Cortex of kidney (tissue), 1 donor: ENCODE measurements at places on chromosomes 7 and 10.

DNA sequence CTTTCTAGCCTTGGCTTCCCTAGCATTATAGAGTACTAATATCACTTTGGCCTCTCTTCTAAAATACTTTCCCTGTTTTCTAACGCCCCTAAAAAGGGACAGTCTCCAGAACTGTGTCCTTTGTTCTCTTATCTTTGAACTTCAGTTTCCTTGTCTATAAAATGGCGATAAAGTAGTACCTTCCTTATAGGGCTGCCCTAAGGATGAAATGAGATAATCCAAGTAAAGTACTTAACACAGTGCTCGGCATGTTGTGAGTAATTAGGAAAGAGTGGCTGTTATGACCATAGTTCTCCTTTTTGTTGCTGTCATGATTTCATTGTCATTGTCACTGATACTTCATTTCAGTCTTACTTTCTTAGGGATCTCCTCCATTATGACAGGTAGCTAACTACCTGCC, 114.7 kb downstream of the EXOC4 start:
- no peak for DNase-seq

GRCh38 chr7:94975336-94975735, 67.9 kb downstream of the PPP1R9A start:
- no peak for DNase-seq

DNA sequence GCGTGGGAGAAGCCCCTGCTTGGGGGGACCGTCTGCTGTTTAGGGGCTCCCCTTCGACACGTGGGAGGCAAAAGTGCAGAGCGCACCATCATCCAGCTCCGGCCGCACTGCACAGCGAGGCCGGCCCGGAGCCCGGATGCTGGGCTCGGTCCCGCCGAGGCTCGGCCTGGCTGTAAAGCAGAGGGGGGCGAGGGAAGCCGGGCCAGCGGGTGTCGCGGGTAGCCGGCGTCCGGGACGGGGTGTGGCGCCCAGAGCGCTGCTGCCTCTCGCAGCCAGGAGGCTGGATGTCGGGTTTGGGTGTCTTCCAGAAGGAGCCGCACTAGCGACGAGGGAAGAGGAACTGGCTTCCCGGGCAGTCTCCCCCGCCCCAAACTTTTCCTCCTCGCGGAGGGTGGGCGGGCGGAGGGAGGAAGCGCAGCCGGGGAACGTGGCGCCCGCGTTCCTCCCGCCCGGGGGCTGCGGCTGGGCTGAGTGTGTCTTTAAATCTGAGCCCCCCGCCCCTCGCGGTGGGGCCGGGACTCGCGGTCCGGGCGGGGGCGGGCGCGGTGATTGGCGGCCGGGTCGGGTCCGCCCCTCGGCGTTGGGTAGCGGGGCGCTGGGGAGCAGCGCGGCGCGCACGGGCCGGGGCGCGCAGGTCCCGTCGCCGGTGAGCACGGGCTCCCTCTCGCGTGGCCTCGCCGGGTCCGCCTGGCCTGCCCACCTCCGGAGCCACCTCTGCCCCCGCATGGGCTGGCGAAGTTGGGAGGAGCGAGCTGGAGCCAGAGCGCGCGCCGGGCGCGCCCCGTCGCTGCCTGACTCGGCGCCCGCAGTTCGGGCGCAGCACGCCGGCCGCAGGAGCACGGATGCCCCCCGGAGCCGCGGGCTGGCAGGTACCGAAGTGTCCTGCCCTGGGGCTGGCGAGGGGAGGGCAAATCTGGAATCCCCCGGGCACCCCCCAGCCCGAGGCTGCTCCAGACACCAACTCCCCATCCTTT, at the start of gene PALD1:
Gene PALD1 (plus strand): TSS at position 577 of the 974 bp plus-strand sequence. CDS start 47,185 bp downstream, outside the sequence.
- no peak for DNase-seq

DNA sequence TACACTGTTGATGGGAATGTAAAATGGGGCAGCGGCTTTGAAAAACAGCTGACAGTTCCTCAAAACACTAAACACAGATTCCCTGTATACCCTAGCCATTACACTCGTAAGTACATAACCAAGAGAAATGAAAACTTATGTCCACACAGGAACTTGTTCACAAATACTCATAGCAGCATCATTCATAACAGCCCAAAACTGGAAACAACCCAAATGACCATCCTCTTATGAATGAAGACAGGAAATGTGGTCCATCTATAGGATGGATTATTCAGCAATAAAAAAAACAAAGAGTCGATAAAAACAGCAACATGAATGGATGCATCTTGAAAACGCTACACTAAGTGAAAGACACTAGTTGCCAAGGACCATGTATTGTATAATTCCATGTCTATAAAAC, 23.7 kb downstream of the NMT2 start:
- no peak for DNase-seq

- no peak for DNase-seq
Measured at GRCh38 chr10:72407471-72407870, 52.8 kb upstream of the DNAJB12 start.

- DNase-seq: no peak
Measured at GRCh38 chr10:79081353-79082034, 12.7 kb downstream of the ZMIZ1 start.

GRCh38 chr7:85039196-85039923, 147.5 kb downstream of the SEMA3D start:
- no peak for DNase-seq

DNA sequence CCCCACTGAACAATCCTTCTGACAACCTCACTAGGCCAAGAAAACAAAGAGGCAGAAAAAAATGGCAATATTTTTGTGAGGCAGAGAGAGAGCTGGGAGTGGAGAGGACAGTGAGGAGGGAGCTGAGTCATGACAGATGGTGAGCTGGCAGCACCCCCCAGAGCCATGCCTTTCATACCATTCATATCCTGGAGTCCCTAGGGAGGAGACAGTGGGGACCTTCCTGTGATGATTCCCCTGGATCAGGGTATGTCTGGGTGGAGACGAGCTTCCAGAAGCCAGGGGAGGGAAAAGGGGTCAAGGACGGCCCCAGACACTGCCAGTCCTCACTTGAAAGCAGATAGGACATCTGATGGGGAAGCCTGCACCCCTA, 160.5 kb downstream of the ADAM12 start:
- no peak for DNase-seq

DNA sequence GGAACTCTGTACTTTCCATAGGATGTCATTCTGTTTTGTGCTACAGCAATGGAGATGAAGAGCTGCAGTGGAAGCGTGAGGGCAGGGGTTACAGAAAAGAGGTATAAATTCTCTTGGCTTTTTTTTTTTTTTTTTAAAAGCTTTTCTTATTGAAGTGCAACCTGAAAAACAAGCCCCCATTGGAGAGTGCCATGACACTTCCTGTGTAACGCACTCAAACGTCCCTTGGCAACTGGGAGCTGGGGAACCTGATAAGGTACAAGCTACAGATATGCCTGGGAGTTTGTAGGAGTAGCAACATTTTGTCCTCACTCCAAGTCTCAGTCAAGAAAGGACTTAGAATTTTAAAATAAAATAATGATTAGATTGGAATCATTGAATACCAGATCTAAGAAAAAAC, 512.1 kb downstream of the RPS24 start:
- DNase-seq: no peak
